ENCODE measurements at places on chromosomes 2 and 18. TPM values are rescaled to one million over a fixed set of nuclear protein-coding genes. Genes with fewer than 3 reads are reported as not detected.
A peak's percentile ranks its signal among the peaks of the same experiment; 100 is the strongest.

- DNase-seq, result peak; percentile 85
These were observed 119.3 kb upstream of the TWIST2 start for GRCh38 chr2:238728330-238729260.

- no peak for DNase-seq
These were observed 217.6 kb upstream of the THUMPD2 start for GRCh38 chr2:39996653-39997080.

Gene LIPG
- 93.9 TPM for polyA plus RNA-seq

Gene TNFRSF11A
- 1.0 TPM for polyA plus RNA-seq

GRCh38 chr18:22690556-22690955 lies 242.6 kb upstream of the RBBP8 start:
- peak; percentile 59 for DNase-seq

DNA sequence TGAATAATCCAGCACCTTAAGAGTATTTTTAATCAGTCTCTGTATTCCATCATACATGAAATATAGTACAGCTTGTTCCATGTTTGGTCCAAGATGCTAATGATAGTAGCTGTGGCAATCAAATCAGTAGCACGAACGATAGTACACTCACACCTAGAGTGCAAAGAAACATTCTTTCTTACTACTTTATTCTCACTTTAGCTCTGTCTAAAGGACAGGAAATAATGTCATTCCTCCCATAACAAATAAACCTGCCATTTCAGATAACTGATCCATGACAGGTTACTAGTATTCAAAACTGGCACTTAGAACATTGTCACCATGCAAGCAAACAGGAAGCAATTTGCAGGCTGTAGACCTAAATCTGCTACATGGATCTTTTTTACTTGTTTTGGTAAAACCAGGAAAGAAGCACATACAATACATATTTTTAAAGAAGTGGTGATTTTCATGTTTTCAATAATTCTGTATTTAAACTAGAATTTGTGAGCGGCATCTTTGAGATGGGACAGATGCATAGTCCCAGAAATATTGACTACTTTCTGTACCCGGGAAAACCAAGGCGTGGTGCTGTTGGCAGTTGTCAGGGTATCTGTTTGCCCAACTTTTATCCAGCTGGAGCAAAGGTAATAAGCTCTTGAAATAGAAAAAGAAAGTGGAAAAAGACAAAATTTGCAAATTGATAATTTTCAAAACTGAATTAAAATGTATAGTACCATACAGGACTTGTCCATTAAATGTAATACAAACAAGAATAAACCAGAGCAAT lies 49.5 kb downstream of the IKZF2 start:
- DNase-seq, result no peak

DNA sequence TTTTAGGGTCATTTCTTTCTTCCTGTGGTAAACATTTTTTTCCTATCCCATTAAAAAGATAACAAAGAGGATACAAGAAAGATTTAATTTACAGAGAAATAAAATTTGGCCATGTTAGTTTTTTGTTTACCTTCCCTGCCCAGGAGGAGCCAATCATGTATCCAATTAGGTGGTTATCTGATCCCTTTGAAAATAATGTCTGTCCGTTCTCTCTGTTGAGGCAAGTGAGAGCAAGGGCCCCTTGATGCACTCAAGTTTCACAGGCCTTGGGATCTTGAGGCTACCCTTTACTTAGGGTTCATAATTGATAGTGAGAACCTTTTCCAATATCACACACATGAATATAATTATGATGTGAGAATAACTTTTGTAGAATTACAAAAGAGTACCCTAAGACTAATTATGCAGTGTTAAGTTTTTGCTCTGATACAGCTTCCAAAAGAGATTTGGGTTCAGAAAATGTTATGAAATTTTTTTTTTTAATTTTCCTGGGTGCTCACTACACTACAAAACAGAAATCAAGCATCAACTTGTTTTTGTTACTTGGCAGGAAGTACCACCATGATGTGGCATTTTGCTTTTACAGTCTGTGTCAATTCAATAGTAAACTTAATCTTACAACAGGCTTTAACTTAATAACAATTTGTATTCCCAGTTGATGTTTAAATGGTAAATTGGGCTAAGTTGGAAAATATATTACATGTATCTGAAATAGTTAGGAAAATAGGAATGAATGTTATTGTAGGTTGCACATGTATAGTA lies 42.0 kb downstream of the AFTPH start:
- DNase-seq, result no peak

- no peak for DNase-seq
These were observed 55.5 kb downstream of the MAP4K4 start for GRCh38 chr2:101752716-101753616.

DNA sequence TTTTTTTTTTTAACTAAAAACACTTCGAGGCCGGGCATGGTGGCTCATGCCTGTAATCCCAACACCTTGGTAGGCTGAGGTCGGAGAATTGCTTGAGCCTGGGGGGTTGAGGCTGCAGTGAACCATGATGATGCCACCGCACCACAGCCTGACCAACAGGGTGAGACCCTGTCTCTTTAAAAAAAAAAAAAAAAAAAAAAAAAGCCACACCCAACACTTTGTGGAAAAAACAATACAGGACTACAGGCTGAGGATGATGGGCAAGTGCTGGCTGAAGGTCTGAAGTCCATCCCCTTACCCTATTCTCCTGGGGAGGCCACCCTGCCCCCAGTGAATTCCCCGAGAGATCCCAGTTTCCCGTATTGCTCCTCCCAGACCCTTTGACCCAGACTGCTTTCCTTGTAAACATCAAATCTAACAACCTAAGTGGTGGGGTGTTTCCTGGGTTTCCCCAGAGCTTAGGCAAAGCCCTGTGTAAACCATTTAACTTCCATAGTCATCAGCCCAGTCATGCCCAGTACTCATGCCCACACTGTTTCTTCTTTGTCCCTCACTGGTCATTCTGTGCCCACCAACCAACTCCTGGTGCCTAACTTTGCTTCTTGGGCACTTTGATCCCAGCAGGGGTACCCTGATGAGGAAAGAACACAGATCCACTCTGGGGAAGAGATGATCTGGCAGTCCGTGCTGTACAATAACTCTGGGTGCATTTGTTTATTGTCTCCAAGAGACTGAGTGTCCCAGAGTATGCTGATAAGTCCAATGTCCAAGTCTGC lies 5.8 kb upstream of the TMEM37 start:
- no peak for DNase-seq
